Choroid plexus epithelial cell (primary cell): ENCODE measurements at places on chromosomes 13 and 19.

DNA sequence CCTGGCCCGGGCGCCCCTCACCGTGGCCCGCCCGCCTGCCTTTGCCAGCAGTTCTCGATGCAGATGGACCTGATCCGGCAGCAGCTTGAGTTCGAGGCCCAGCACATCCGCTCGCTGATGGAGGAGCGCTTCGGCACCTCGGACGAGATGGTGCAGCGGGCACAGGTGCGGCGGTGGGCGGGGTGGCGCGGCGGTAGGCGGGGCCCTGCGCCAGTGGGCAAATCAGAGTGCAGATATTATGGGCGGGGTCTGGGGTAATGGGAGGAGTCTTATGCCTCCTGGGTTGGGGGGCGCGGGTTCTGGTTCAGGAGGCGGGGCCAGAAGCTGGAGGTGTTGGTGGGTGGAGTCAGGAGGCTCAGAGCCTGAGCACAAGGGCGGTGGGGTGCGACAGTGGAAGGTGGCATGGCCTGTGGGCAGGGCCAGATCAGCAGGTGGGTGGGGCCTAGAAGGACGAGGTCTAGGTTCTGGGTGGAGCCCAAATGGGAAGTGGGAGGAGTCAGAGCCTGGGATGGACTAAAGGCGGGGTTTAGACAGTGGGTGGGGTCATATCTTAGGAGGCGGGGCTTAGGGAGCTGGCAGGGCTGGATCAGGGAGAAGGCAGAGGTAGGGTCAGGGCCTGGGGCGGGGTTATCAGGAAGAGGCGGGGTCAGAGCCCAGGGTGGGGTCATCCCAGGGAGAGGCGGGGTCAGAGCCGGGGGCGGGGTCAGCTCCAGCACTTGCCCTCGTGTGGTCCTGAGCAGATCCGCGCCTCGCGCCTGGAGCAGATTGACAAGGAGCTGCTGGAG is 5.6 kb downstream of the APC2 start:
- DNase-seq: peak; percentile 47

DNA sequence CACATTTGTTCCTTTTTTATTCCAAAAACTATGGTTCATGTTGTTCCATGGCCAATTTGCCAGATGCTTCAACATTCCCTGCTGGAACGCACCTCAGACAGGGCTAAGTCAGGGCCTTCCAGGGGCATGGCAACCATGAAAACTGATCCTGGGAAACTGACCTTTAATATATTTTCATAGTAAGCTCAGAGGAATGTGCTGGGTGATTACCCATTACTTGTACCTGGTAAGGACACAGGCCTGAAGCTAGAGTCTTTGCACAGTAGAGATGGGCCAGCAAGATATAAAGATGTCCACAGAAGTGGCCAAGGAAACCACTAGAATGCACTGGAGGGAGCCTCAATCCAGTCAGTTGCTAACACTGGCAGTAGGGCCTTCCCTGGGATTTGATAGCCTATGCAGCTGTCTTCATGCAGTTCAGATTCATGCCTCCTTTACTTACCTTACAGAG is 353.1 kb downstream of the ENOX1 start:
- peak; percentile 11 for DNase-seq

GRCh38 chr13:102878481-102878880 is 32.6 kb downstream of the ERCC5 start:
- peak; percentile 70 for DNase-seq

DNA sequence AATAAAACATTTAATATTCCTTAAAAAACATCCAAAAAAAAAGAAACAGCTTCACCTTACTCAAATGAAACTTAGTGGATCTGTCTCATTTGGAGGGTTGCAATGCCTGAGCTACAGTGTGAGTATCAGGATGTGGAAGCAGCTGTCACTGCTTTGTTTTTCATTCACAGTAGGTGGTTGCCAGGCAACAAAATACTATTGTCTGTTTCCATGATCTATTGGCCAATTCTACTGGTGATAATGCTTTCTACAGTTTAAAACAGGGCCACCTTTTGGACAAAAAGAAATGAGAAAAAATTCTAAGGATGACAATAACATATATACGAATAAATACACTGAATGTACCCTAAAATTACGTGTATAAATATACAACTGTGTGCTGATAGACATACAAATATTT is 3.0 kb downstream of the ENOX1 start:
- peak; percentile 75 for DNase-seq

- DNase-seq: no peak
These were observed 209.9 kb downstream of the TEX29 start for GRCh38 chr13:111530137-111530870.

GRCh38 chr19:12665671-12666264 is 774 bp downstream of the MAN2B1 start:
- DNase-seq: no peak

GRCh38 chr19:54133312-54133956 is 4.1 kb upstream of the CNOT3 start:
- DNase-seq: no peak

DNA sequence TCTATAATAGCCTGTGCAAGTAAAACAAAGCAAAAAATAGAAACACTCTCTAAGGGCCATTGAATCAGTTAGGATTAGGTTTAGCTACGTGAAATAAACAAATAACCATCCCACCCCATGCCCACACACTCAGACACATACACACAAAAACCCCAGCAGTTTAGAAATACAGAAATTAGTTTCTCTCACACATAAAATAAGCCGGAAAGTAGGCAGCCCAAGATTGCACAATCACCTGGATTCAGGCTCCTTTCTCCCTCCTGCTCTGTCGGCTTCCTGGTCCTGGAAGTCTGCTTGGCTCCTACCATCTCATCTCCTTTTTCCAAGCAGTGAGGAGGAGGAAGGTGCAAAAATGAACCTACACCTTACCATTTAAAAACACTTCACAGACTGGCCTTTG is 22.6 kb upstream of the USP12 start:
- DNase-seq: no peak

GRCh38 chr13:45482571-45483173 is 17.9 kb downstream of the COG3 start:
- DNase-seq: peak; percentile 59

GRCh38 chr13:29315847-29316246 is 279.6 kb downstream of the SLC7A1 start:
- no peak for DNase-seq

- DNase-seq: no peak
These were observed 3.4 kb downstream of the SPRY2 start for GRCh38 chr13:80337288-80338081.

GRCh38 chr19:30064771-30065494 is 122.9 kb downstream of the URI1 start:
- no peak for DNase-seq

- DNase-seq: no peak
These were observed 19.1 kb downstream of the LRCH1 start for GRCh38 chr13:46571909-46572595.

DNA sequence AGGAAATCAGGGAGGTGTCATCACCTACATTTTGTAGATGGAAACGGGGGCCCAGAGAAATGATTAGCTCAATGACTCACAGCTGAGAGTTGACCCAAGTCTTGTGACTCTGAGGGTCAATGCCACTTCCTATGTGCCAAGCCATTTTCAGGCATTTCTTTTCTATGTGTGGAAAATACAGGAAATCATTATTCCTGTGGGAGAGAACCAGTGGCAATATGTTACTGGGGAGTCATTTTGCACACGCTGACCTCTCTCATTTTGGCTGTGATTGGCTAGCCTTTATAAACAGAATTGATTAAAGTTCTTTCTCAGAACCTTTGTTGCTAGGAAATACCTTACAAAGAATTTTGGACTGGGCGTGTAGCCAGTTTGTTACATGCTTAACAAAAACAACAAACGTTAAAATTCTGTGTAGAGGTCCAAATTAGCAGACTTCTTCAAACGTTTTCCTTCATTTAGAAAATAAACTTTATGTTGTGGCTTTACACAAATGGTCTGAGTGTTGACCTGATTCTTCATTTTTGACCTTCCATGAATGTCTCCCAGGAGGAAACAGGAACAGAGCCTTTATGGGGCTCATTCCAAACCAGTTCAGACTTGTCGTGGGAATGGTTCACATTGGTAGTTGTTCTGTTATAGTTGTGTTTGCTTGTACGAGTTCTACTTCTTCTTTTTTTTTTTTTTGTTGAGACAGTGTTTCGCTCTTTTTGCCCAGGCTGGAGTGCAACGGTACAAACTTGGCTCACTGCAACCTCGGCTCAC is 11.4 kb downstream of the PCCA start:
- DNase-seq: peak; percentile 95

GRCh38 chr13:23087880-23088279 is 92.9 kb upstream of the SGCG start:
- peak; percentile 10 for DNase-seq

DNA sequence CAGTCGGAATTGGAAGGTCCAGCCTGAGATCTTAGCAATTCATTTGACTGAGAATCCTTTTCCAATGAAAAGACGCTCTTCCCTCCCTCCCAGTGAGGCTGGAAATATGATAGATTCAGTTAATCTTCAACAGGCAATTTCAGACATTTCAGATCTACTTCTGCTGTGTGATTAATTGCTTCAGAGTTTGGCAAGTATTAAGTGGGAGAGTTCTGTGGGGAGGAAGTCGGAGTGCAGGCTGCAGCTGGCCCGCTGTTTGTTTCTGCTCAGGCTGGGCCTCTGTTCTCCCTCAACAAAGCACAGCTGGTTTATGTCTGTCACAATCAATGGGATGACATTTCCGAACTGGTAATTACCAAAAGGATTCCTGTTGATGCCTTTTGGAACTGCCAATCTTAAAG is 178.2 kb downstream of the NDFIP2 start:
- peak; percentile 51 for DNase-seq
